ENCODE measurements at places on chromosomes 3 and 15.

GRCh38 chr3:24002129-24002528, 57.0 kb downstream of the NR1D2 start:
- DNase-seq, result no peak

DNA sequence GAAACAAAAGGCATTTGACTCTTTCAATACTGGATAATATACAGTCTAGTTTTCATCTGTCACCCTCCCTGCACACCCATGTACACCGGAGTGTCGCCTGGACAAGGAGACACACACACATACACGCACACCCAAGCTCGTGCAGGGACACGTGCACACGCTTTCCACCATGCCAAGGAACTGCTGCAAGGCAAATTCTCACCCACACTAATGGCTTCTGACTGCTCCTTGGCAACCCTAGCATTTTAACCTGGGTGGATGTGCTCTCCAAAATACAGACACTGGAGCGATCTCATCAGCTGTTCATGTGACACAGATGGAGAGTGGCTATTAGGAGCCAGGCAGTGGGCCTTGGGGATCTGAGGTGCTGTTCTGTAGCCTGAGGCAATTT, 61.6 kb downstream of the MEIS2 start:
- no peak for DNase-seq

- DNase-seq, result no peak
These were observed 99.6 kb upstream of the FRMD4B start for GRCh38 chr3:69485489-69485888.

DNA sequence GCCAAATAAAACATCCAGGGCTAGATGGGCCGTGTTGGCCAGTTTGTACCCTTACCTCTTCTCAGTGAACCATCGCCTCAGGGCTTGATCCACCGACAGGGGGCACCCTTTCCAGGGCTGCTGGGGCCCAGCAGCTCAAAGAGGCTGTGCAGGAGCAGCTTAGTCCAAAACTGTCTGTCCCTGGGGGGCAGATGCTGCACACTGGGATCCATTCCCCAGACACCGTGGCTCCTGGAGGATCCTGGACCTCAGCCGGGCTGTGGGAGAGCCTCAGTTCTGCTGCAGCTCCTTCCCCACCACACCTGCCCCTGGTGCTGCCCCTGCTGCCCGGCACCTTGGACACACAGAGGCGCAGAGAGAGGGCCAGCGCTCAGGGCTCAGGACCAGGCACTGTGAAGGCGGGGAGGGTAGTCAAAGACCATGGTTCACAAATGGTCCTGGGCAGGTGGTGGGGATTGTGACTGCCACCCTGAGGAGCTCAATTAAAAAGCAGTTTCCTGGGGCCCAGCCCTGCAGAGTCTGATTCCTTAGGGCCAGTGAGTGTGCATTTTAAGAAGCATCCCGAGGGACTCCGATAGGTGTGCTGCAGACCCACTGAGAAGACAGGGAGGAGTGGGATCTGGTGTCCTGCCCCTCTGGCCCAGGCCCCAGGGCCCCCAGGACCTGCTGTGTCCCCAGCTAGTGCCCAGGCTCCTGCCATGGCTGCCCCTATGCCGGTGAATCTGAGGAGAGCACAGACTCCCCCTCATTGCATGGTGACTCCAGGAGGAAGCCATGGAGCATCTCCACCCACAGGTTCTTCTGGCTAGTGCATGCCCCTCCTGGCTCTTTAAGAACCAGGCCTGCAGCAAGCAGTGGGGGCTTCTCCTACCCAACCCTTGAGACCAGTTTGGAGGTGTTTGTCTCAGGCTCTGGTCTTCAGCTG, 86.5 kb upstream of the PRR20G start:
- DNase-seq, result no peak

DNA sequence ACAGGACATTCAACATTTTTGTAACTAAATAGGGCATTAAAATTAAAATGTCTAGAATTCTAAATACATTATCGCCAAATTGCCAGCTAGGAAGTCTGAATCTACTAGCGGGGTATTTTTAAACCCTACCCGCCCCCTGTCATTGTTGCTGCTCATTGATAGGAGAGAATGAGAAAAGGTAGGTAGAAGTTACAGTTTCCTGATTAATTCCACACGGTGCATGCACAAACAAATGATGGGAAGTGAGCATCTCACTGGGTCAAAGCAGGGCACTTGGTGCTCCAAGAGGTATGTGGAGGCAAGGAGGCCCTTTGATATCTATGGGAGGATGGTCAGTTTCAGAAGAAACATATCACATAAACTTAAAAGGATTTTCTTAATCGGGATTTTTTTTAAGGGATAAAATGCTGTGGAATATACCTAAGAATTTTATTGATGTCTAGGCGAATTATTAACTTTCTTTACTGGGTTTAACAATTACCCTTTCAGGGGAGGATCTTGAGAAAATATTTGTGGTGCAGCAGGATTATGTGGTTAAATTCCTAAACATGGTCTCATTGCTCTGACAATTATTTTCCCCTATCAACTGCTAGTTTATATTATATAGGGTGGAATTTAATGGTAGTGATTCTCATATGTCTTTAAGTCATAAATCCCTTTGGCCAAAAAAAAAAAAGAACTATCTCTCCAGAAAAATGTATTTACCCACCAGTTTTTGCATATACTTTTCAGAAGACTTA, 236.0 kb upstream of the GOLGA6L4 start:
- no peak for DNase-seq

Measured in effector CD4-positive, alpha-beta T cell (primary cell).